ENCODE measurements at places on chromosomes 1 and 21.

DNA sequence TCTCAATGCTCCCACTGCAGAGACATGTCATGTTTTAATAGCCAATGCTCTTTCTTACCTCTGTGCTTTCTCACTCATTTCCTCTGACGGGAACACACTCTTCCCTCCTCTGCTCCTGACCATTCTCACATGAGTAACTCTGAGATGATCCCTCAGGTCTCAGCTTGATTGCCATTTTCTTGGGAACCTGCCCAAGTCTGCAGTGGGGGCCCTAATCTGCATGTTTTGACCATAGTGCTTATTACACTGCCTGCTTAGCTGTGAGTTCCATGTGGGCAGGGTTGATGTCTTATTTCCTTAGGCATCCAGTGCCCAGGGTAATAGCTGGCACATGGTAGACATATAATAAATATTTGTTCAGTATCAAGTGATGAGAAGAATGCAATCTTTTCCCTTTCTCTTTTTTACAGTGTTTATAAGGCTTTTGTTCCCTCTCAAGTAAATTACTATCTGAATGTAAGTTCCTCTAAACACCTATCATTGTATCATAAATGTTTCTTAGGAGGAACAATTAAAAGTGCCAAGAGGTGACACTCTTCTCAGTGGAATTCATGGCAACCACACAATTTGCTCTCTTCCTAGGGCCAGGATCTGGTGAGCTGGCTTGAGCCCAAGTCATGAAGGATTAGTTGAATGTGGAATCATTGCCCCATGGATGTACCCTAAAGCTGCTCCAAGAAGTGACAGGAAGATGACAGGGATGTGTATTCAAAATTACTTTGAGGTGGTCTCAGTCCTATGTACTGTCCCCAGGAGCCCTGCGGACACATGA lies 485.4 kb upstream of the USP24 start:
- DNase-seq, result no peak

GRCh38 chr1:205493241-205494085 lies 11.0 kb upstream of the CDK18 start:
- no peak for DNase-seq

GRCh38 chr1:15364740-15365139 lies 44.9 kb upstream of the EFHD2 start:
- no peak for DNase-seq

- DNase-seq, result no peak
Observed at GRCh38 chr1:158813164-158813563, 18.0 kb upstream of the MNDA start.

DNA sequence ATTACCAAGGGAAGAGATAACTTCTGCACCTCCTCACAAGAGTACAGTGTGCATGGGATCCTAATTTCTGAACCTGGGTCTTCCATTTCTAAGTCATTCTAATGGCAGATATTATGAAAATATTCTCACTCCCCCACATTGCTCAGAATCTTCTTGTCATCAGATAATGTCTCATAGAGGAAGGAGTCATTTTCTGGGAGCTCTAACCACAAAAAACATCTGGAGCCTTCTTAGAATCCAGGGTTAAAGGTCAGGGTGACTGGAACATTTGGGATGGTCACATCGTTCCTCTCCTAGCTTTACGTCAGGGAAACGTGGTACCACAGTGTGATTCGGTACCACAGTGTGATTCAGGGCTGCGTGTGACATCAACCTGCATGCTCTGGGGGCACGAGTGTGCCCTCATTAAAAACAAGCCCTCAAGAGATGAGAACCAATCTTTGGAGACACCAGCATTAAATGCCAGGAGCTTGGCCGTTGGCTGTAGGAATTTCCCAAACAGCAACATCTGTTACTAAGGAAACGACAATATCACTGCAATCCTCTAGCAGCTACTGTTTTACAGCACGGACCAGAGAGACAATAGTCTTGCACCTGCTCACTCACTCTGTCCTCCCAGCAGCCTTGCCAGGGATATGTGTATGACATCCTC lies 179.1 kb downstream of the PSMG1 start:
- no peak for DNase-seq

DNA sequence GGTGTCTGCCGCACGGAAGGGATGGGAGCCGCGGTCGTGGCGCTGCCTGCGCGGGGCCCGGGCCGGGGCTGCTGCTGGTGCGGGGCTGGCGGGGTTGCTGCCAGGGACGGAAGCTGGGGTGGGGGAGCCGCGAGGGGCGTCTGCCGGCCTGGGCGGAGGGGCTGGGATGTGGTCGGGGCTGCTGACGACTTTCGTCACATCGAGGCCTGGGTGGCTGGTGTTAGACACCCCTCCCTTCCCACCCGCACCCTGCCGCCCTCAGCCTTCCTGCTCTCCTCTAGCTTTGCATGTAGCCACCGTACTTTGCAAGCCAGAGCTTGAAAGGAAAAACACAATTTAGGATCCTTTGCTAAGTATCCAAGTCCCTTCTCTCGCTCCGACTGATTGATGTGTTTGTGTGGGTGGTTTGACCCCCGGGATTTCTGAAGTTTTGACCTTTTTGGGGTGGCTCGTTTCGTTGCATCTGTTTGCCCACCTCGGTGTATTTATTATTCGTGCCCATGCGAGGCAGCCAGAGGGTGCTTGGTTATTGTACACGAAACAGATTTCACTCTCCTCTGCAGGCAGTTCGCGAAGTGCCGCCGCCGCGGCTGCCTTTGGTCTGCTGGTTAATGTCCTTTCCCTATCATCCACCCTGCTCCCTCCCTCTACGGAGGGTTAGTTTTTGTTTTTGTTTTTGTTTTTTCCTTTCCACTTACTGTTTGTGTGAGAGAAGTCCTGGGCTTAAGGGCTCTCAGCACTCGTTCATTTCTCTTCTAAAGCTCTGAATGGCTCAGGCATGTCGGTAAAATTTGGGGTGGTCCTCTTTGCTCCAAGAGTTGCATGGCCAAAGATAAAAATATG lies 868 bp downstream of the C1orf21 start:
- DNase-seq, result peak; percentile 11

GRCh38 chr1:56188221-56188620 lies 391.1 kb downstream of the PLPP3 start:
- DNase-seq, result no peak

DNA sequence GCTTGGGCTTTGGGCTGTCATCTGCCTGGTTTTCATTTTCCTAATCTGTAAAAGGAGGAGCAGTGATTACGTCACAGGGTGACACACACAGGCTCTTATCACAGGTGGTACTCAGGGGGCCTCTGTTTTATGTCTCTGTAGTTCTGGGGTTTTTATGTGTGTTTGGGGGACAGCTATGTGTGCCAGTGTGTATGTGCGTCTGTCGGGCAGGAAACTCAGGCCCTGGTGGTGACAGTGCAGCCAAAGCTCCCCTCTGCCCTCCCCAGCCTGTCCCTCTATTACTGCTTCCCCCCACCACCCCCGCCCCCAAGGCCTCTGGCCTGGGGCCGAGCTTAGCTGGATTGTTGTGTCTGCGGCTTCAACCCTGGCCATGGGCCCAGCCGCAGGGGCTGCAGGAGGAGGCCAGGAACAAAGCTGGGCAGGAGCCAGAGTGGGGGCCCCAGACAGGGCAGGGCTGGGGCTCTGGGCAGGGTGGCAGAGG lies 13.3 kb downstream of the MFAP2 start:
- no peak for DNase-seq

DNA sequence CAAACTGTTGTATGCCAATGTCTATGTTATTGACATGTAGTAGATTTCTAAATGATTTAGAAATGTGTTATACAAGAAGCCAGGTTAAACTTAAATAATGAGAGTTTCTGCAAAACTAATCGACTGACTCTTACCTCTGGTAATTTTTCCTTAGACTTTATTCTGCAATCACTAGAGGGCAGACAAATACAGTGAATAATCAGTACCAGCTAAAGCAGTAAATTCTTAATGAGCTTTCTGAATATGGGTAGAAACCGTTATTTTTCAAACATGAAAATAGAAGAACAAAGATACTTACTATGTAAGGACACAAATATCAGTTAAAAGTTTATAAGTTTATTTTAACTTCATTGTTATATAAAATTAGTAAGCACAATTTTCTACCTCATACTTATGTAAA lies 97.9 kb upstream of the RGS1 start:
- DNase-seq, result no peak

- no peak for DNase-seq
Observed at GRCh38 chr1:156513185-156513584, 12.6 kb upstream of the MEF2D start.

GRCh38 chr21:45431781-45432572 lies 27.0 kb downstream of the COL18A1 start:
- DNase-seq, result no peak

DNA sequence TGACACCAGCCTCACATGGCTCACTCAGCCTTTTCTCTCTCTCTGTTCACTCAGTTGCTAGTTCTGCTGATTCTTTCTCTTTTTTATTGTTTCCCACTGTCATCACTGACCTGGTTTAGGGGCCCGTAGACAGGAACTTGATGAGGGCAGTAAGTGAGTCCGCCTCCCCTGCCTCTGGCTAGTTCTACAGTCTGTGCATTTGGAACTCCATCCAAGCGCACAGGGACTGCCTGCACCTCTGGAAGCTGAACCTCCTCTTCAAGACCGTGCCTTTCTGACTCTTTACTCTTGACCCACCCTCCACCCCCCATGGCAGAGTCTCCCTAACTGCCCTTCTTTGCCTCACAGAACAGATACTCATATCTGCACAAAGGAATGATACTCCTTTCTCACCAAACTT lies 4.2 kb downstream of the TENT5C start:
- no peak for DNase-seq

GRCh38 chr1:246187834-246188372 lies 319.2 kb downstream of the SMYD3 start:
- DNase-seq, result no peak

DNA sequence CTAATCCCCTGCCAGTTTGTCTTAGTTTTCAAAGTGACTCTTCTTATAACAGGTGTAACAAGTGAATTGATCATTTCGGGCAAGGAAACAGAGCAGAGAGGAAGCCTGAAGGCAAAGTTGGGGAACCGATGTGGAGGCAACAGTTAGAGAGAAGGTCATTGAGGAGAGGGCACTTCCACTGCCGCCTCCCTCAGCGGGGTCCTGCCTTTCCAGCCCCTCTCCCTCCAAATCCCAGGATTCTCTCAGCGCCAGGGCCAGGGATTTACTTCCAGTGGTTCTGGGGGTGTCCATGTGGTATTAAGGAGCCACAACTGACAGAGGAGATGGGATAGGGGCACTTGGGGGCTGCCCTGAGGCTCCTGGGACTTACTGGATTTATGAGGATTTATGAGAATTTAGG lies 39.7 kb upstream of the PDE9A start:
- no peak for DNase-seq

DNA sequence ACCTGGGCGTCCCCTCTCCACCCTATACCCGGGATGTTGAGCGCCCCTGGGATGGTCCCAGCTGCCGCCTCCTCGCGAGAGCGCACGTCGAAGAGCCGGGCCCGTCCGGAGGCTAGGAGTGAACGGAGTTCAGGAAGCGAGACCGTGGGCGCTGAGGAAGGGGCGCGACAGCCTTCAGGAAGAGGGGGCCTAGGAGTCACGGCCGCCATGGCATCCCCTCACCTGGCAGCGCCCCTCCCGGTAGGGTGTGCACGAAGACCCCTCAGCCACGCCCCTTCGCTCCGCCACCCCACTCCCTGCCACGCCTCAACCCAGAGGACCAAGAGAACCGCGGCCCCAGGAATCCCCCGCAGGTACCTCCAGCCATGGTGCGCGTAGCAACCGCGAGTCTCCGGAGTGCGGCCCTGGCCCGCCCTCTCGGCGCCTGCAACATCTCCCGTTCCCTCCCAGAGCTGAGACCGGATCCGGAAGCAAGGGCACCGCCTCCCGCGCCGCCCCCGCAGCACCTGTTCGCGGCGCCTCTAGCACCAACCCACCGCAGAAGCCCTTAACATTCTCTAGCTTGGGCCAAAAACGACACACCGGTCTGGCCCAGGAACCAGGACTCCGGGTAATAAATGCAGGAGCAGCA lies at the start of gene TSTD1:
TSS of gene TSTD1 (minus strand) at position 442 of the 631 bp plus-strand sequence. CDS start at position 367, 75 bp downstream.
- peak; percentile 88 for DNase-seq

DNA sequence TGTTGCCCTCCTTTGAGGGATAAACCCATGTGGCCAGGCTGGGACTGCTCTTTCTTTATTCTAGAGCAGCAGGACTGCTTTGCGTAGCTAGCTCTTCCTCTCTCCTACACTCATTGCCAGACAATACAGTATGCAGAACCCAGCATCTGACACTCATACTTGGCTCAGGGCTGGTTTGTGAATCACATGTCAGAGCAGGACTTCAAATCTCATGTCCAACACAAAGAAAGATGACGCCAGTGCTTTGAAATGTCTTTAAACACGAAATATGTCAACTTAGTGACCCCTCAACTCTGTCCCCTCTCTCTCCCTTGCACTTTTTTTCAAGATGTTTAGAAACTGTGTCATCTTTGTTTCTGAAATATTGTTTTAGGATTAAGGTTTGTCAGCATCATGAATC lies 135.0 kb downstream of the TGFB2 start:
- no peak for DNase-seq

DNA sequence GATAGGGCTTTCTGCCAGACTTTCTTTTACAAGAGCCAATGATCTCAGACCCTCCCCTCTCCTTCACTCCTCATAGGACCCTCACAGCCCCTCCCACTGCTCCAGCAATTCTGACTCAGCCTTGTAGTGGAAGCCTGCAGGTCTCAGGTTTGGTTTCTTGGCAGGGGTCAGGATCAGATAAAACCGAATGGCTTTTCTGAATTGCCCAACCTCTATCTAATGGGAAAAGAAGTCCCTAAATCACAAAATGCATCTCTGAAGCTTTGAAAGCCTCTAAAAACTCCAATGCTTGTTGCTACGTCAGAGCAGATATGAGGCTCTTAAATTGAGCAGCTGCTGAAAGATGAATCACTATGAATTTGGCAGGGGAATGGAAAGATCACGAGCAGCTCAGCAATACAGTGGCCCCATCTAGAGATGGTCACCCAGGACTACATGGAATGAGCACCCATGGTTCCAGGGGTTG lies 74.5 kb downstream of the NID1 start:
- DNase-seq, result no peak

- DNase-seq, result no peak
Observed at GRCh38 chr1:20233394-20233793, 47.1 kb upstream of the PLA2G2C start.

DNA sequence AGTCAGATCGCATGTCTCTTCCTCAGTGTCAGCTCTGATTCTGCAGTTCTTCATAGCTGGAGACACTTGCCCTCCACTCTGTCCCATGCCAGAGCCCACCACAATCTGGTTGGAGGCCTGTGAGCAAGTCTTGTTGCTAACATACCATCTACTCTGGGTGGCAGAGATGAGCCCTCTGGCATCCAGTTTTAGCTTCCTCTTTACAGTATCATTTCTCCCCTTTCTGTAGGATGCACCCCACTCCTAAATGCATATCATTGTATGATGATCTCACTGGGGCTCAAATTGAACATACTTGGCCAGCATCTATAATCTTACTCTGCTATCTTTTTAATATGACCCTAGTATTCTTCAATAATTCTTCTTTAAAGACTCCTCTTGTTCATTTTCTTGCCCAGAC lies 16.9 kb downstream of the PCNX2 start:
- DNase-seq, result no peak

All from stimulated activated CD4-positive, alpha-beta T cell treated with anti-CD3 and anti-CD28 coated beads, Interleukin-4, amount 100 ng/mL, for 1 hour (primary cell).